Subcutaneous preadipocyte (primary cell): ENCODE measurements at places on chromosomes 12 and 14. TPM values are rescaled to one million over a fixed set of nuclear protein-coding genes. Genes with fewer than 3 reads are reported as not detected.

CIDEB gene
- 1.2 and 2.2 TPM in 2 replicates for total RNA-seq

LRIG3 gene
- 50.7 and 62.9 TPM in 2 replicates for total RNA-seq

AGAP2 gene
- total RNA-seq = under 0.01 and 0.39 TPM in 2 replicates

GYS2 gene
- total RNA-seq = not detected in 2 replicates

OVCH1 gene
- 0.37 and 0.98 TPM in 2 replicates for total RNA-seq

TDRD9 gene
- 0.39 and 0.73 TPM in 2 replicates for total RNA-seq

RERGL gene
- not detected in 2 replicates for total RNA-seq

HECTD1 gene
- 197 and 250 TPM in 2 replicates for total RNA-seq

SLC10A1 gene
- not detected in 2 replicates for total RNA-seq

SYNDIG1L gene
- total RNA-seq = not detected in 2 replicates

COX8C gene
- not detected in 2 replicates for total RNA-seq

PMEL gene
- 0.78 and 1.5 TPM in 2 replicates for total RNA-seq

RAPGEF3 gene
- total RNA-seq = 1.5 and 7.4 TPM in 2 replicates

TEX22 gene
- total RNA-seq = 0.20 and 0.73 TPM in 2 replicates

RBM23 gene
- 34.9 and 50.0 TPM in 2 replicates for total RNA-seq

GRIN2B gene
- not detected in 2 replicates for total RNA-seq

NFE2 gene
- not detected in 2 replicates for total RNA-seq

RASSF8 gene
- 69.4 and 118 TPM in 2 replicates for total RNA-seq

WNT1 gene
- not detected in 2 replicates for total RNA-seq

MYL2 gene
- not detected in 2 replicates for total RNA-seq

LIN7A gene
- total RNA-seq = 6.3 and 8.5 TPM in 2 replicates

NRL gene
- total RNA-seq = 0.78 and 1.1 TPM in 2 replicates

CRACR2A gene
- 13.2 and 22.7 TPM in 2 replicates for total RNA-seq

KRT6C gene
- not detected in 2 replicates for total RNA-seq

LHX5 gene
- total RNA-seq = not detected in 2 replicates

KRT84 gene
- not detected in 2 replicates for total RNA-seq

DHH gene
- under 0.01 TPM in 1 of 2 replicates, not detected in the other for total RNA-seq

POLE gene
- 34.5 and 54.2 TPM in 2 replicates for total RNA-seq

C12orf50 gene
- total RNA-seq = not detected in 2 replicates

REC8 gene
- 1.8 TPM in 2 replicates for total RNA-seq

FAM90A1 gene
- total RNA-seq = 0.20 TPM in 1 of 2 replicates, not detected in the other

FAM186B gene
- 0.20 and 0.37 TPM in 2 replicates for total RNA-seq

ANKRD33 gene
- 0.98 and 1.5 TPM in 2 replicates for total RNA-seq

ART4 gene
- not detected in 2 replicates for total RNA-seq

KCNK10 gene
- not detected in 2 replicates for total RNA-seq

CLEC4A gene
- 0.78 TPM in 1 of 2 replicates, not detected in the other for total RNA-seq

FOXG1 gene
- under 0.01 and 0.20 TPM in 2 replicates for total RNA-seq

FGD4 gene
- 7.0 and 9.2 TPM in 2 replicates for total RNA-seq

OR4E1 gene
- not detected in 2 replicates for total RNA-seq

SMOC1 gene
- 23.9 and 25.2 TPM in 2 replicates for total RNA-seq
